Activated T-helper 2 cell treated with anti-CD3 and anti-CD28 coated beads, Interferon-gamma antibody, Interleukin-2, Interleukin-4, amounts not matched to agents 10 μg/mL and 5 μg/mL and 100 μg/mL, durations not matched to agents 14 hours and 24 hours and 36 hours (primary cell): ENCODE measurements at places on chromosomes 11 and 22. TPM values are rescaled to one million over a fixed set of nuclear protein-coding genes. Genes with fewer than 3 reads are reported as not detected.

DNA sequence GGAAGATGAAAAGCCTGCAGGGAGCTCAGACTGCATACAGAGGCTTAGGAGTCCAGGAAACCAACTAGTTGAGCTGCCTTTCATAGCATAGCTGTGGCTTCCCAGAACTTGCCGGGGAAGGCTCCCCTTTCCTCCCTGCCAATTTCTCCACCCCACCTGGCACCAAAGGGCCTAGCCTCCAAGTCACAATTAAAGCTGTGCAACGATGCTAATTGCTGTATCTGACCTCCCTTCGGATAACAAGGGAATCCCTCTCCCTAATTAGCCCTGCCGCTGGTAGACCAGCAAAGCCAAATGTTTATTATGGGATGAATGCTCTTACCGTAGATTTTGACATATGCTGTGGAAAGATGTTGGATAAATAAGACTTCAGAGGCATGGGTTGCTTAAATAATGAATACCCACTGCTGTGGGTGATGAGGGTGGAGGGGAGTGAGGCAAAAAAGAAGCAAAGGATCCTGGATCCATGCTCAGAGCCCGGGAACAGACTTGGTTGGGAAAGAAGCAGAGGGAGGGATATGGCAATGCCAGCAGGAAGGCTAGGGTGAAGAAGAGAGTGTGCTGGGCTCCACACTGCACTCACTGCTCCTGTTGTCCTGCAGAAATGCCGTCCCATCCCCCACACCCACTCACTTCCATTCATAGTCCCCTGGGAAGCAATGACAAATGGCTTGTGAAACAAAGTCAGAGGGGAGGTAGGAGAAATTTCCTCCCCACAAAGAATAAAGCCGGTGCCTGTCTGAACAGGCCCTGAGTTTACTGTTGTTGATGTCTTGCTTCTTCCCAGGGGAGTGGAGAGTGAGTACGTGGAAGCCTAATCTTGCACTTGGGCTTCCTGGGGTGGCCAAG lies 608.1 kb upstream of the CADM1 start:
- H3K27ac ChIP-seq: no peak overlapping the region
- DNase-seq: no peak
- H3K27me3 ChIP-seq: no peaks in the 10 kb centered on the region
- no peaks in the 10 kb centered on the region for H3K36me3 ChIP-seq
- H3K4me1 ChIP-seq: no peaks in the 10 kb centered on the region

The SYCE3 gene
- total RNA-seq: 0.62 TPM in 1 of 2 replicates, not detected in the other

GRCh38 chr11:111589886-111590499 lies 12.3 kb upstream of the SIK2 start:
- H3K27ac ChIP-seq: no peak overlapping the region
- peaks cover 9% of the 10 kb centered on the region for H3K27me3 ChIP-seq
- no peak for DNase-seq
- H3K4me1 ChIP-seq: peaks cover 2% of the 10 kb centered on the region
- H3K36me3 ChIP-seq: no peaks in the 10 kb centered on the region
- no peak overlapping the region for H3K4me3 ChIP-seq

GRCh38 chr11:114097832-114098231 lies 38.3 kb downstream of the ZBTB16 start:
- H3K27ac ChIP-seq: no peak overlapping the region
- H3K4me1 ChIP-seq: peaks cover 35% of the 10 kb centered on the region
- H3K27me3 ChIP-seq: peaks cover 19% of the 10 kb centered on the region
- H3K36me3 ChIP-seq: no peaks in the 10 kb centered on the region
- no peak overlapping the region for H3K4me3 ChIP-seq

The ZC3H12C gene
- total RNA-seq: 16.7 and 17.5 TPM in 2 replicates
